ENCODE measurements at places on chromosomes 7 and 10.

GRCh38 chr10:113300617-113301016 is 252.2 kb upstream of the HABP2 start:
- no peaks in the 10 kb centered on the region for H3K4me1 ChIP-seq
- no peaks in the 10 kb centered on the region for H3K36me3 ChIP-seq
- no peak overlapping the region for H3K27ac ChIP-seq
- DNase-seq, result no peak

DNA sequence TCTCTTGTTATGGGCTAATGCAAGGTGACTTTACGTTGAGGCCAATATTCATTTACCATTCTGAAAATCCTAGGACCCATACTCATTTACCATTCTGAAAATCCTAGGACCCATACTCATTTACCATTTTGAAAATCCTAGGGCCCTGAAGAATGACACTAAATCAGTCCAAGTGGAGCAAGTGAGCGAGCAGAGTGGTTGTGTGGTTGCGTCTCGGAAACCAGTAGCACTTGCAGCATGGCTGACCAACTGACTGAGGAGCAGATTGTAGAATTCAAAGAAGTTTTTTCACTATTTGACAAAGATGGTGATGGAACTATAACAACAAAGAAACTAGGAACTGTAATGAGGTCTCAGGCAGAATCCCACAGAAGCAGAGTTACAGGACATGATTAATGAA is 6.9 kb downstream of the SAR1A start:
- H3K27ac ChIP-seq, result no peak overlapping the region
- no peak for DNase-seq
- peak overlapping the region; percentile 14 for H3K4me3 ChIP-seq
- peaks cover 28% of the 10 kb centered on the region for H3K36me3 ChIP-seq
- H3K27me3 ChIP-seq, result no peaks in the 10 kb centered on the region

- H3K27me3 ChIP-seq, result no peaks in the 10 kb centered on the region
- no peak for DNase-seq
- no peaks in the 10 kb centered on the region for H3K4me1 ChIP-seq
- no peak overlapping the region for H3K4me3 ChIP-seq
- H3K27ac ChIP-seq, result no peak overlapping the region
Measured at GRCh38 chr7:95688931-95689495, 83.3 kb upstream of the DYNC1I1 start.

DNA sequence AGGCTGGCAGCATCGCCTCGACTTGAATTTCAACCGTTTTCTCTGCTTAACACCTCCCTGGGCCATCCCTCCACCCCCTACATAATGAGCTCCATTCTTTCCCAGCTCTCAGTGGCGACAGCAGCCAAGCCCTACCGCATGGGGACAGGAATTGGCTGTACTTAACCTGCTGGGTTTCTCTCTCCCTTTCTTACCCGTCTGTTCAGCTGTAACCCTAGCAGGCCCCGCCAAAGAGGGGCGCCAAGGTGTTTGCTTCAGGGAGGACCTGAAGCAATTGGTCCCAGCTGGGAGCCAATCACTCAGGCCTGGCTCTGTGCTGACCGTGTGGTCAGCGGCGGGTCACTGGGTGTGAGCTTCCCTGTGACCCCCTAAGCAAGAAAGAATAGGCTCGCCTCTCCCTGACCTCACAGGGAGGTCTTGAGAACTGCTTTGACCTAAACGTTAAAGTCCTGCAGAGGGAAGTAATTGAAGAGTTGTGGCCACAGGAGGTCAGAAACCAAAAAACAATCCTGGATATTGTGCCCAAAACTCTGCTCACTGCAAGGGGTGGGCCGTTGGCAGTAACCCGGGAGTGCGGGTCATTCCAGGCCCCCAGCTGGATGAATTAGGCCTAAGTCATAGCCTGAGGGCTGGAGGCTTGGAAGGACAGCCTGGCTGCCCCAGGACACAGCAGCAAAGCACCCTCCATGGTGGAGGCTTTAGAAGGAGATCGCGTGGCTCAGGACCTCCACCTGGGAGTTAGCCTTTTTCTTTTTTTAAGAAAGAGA is 114.6 kb downstream of the ITIH5 start:
- H3K4me1 ChIP-seq, result no peaks in the 10 kb centered on the region
- no peaks in the 10 kb centered on the region for H3K36me3 ChIP-seq
- no peak overlapping the region for H3K27ac ChIP-seq
- H3K27me3 ChIP-seq, result no peaks in the 10 kb centered on the region
- H3K4me3 ChIP-seq, result no peak overlapping the region
- DNase-seq, result no peak

- no peak overlapping the region for H3K27ac ChIP-seq
- no peak for DNase-seq
- no peaks in the 10 kb centered on the region for H3K36me3 ChIP-seq
- no peaks in the 10 kb centered on the region for H3K4me1 ChIP-seq
- no peak overlapping the region for H3K4me3 ChIP-seq
Measured at GRCh38 chr10:66747451-66747850, 178.4 kb upstream of the LRRTM3 start.

DNA sequence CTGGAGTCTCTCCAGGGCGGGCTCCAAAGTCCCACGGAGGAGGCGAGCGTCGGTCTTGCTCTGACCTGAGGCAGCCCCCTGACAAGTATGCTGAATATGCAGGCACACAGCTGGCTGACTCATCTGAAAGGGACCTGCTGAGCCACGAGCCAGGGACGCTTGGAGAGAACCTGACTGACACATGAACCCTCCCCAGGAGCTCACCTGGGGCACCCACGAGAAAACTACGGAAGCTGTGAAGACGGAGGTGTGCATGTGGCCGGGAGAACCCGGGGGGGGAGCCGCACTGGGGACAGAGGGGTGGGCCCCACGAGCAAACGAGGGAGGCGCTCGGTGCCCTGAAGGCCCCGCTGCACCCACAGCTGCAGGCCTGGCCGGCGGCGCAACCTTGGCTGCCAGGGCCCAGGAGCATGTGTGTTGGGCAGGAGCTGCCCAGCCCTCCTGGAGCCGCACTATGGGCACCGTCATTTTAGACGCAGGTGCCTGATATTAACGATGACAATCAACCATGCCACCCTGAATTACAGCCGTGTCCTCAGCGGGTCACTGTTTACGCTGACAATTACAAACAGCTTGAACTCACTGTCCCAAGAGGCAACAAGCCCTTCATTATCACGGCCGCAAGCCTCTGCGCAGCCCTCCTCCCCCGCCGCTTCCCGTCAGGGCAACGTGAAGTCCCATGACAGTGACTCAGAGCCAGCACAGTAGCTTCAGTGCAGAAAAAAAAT is 64.7 kb downstream of the DIP2C start:
- H3K4me3 ChIP-seq, result no peak overlapping the region
- no peak overlapping the region for H3K27ac ChIP-seq
- H3K36me3 ChIP-seq, result no peaks in the 10 kb centered on the region
- no peaks in the 10 kb centered on the region for H3K27me3 ChIP-seq
- DNase-seq, result no peak

DNA sequence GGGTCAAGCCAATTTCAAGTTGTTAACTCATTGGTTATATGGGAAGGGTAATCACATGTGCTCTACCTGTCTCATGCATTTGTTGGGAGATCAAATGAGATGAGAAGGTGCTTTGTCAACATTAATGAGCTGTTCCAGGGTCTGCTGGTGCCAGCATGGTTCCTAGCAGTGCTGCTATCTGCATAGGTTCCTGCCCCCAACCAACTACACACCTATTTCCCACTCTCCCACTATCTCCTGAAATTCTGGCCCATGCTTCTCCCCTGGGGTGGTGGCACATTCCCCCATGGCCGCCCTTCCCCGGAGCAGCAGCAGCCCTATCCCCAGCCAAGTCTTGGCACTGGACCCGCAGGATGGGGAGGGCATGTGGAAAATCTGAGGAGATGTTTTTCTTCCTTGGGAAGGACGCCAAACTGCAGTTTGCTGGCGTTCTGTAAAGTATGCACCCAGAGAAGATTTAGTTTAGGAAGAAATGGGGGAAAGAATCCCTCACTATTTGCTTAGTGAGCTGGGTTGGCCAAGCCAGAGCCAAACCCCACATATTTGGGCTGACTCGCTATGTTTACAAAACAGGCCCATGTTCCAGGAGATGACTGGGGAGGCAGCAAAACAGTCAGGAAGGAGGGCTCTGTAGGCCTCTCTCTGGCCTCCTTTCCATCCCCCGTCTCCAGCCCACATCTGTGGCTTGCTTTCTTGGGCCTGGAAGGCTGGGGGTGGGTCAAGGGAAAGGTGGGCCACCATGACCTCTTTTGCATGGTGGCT is 42.5 kb downstream of the PPP1R3C start:
- no peaks in the 10 kb centered on the region for H3K4me1 ChIP-seq
- no peak overlapping the region for H3K4me3 ChIP-seq
- no peaks in the 10 kb centered on the region for H3K36me3 ChIP-seq
- no peak overlapping the region for H3K27ac ChIP-seq

- no peak overlapping the region for H3K4me3 ChIP-seq
- no peaks in the 10 kb centered on the region for H3K36me3 ChIP-seq
Measured at GRCh38 chr7:85041605-85042216, 145.1 kb downstream of the SEMA3D start.

DNA sequence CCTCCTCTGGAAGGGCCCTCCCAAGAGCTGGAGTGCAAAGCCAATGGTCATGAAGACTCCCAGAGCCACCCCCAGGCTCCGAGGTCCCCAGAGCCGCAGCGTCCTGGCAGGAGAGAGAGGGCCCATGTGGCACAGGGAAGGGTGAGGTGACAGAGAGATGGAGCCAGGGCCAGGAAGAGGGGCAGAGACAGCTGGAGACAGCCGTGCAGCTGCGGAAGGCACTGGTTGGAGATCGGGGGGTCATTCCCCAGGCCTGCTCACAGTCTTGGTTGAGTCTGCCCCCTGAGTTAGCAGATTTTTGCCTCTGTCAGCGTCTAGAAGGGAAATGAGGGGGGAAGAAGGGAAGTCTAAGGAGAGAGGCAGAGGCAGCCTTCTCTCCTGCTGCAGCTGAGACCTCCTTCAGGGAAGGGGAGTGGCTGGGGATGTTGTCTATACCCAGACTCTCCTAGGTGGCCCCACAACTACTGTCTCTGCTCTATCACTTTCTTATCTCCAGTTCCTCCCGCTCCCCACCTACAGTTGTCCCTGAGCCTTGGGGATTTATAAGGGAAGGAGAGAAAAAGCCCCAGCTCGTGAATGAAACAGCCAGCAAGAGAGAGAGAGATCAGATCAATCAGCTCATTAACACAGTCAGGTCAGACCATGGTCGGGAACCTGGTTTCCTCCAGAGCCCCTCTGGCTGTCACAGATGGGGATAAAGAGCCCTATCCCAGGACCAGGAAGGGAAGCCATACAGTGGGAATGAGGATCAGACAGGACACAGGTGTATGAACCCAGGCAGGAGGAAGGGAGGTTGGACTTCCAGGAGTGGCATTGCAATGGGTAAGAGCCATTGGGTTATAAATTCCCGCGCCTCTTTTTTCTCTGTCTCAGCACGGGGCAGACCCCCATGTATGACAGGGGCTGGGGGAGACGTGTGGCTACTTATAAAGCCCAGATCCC is 1.2 kb downstream of the GAL3ST4 start:
- DNase-seq, result peak; percentile 39
- no peaks in the 10 kb centered on the region for H3K36me3 ChIP-seq
- peak overlapping the region; percentile 82 for H3K4me3 ChIP-seq

GRCh38 chr7:158356454-158356853 is 231.2 kb downstream of the PTPRN2 start:
- no peaks in the 10 kb centered on the region for H3K27me3 ChIP-seq
- H3K4me1 ChIP-seq, result no peaks in the 10 kb centered on the region
- H3K4me3 ChIP-seq, result no peak overlapping the region

DNA sequence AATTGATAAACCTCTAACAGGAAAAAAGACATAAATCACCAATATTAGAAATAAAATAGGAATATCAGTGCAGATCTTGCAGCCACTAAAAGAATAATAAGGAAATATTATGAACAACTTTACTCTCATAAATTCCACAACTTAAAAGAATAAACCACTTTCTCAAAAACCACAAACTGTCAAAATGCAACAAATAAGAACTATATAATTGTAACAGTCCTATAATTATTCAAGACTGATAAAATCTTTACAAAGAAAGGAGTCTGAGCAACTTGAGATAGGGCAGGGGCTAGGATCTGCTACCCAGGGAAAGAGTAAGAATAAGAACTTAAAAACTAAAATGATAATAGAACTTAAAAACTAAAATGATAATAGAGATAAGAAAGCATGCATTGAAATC is 169.5 kb upstream of the GDF10 start:
- no peak overlapping the region for H3K27ac ChIP-seq
- no peaks in the 10 kb centered on the region for H3K4me1 ChIP-seq
- no peak for DNase-seq
- no peaks in the 10 kb centered on the region for H3K27me3 ChIP-seq
- H3K4me3 ChIP-seq, result no peak overlapping the region

DNA sequence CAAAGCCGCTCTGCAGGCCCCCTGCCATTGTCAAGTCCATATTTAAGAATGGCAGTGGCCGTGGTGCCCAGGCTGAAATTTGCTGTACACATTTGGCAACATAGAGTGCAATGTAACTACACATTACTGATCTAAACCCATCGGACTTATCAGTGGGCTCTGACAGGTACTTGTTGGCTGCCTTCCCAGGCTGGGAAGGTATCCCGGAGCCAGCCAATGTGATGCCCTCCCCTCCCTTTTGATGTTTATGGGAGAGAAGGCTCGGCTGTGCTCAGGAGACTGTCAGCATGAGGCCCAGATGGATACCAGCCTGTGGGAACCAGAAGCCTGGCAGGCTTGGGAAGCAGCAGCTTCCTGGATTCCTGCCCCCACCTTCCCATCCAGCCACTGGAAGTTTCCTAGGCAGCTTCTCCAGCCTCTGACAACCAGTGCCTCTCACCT is 146.1 kb upstream of the TCF7L2 start:
- no peak overlapping the region for H3K4me3 ChIP-seq
- H3K36me3 ChIP-seq, result no peaks in the 10 kb centered on the region
- no peaks in the 10 kb centered on the region for H3K4me1 ChIP-seq
- no peak overlapping the region for H3K27ac ChIP-seq

- no peak for DNase-seq
- H3K27me3 ChIP-seq, result peaks cover 4% of the 10 kb centered on the region
- no peaks in the 10 kb centered on the region for H3K4me1 ChIP-seq
Measured at GRCh38 chr7:44288381-44288685, 37.1 kb downstream of the CAMK2B start.

DNA sequence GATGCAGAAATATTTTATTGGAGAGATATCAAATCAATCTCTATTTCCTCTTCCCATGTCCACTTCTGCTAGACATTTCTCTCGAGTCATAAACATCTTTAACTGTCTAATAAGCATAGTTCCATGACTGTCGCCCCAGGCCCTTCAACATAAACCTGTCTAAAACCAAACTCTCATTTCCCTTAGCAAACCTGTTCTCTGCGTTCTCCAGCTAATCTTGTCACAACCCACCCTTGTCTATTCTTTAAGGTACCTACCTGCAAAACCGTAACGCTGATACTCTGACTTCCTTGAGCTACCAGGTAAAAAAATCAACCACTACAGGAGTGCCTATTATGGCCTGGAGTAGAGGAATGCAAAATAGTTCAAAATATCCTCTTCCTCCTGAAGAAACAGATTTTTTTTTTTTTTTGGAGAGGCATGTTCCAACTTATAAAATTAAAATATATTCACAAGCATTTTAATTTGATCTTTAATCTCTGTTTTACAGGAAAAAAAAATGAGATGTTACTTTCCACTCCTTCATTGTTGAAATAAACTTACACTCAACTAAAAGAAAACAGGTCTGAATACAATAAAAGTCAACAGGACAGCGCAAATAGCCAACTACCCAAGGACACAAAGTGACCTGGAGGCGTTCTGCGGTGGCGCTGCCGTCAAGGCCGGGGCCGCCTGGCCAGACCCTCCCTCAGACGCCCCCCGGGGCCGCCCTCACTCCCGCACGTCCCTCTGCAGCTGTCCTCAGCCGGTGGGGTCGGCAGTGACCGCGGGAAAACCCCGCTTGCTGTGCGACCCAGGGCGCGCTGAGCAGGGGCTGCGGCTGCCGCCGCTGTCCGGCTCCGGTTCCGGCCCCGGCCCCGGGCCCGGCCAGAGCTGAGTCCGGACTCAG is 765 bp downstream of the SLC25A40 start:
- peak overlapping the region; percentile 87 for H3K4me3 ChIP-seq
- H3K36me3 ChIP-seq, result no peaks in the 10 kb centered on the region
- no peaks in the 10 kb centered on the region for H3K27me3 ChIP-seq
- H3K4me1 ChIP-seq, result peaks cover 35% of the 10 kb centered on the region

Data from CD8-positive, alpha-beta memory T cell (primary cell).